ENCODE measurements at places on chromosomes 3 and 15. TPM values are rescaled to one million over a fixed set of nuclear protein-coding genes. Genes with fewer than 3 reads are reported as not detected.

GRCh38 chr3:108190346-108190745 lies 31.9 kb downstream of the IFT57 start:
- DNase-seq, result no peak

DNA sequence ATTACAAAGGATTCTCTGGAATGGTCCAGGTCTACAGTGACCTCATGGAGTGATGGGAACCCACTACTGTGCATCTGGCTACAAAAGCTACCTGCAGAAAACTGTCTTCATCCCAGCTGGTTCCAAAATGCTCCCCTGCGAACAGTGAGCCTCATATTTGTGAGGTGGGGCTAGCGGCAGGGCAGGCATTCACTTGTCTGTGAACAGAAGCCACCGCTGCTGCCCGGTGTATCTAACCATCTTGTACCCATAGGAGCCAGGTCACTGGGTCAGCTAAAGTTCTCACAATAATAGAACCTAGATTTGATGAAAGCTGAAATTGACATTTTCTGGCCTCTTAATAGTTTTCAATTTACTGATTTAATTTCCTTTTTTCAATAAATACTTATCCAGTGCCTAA lies 150.7 kb downstream of the KLF13 start:
- DNase-seq, result no peak

- DNase-seq, result peak; percentile 78
These were observed 58.0 kb downstream of the CMTM8 start for GRCh38 chr3:32296251-32297204.

- no peak for DNase-seq
These were observed 27.6 kb upstream of the LIMD1 start for GRCh38 chr3:45566951-45567411.

DNA sequence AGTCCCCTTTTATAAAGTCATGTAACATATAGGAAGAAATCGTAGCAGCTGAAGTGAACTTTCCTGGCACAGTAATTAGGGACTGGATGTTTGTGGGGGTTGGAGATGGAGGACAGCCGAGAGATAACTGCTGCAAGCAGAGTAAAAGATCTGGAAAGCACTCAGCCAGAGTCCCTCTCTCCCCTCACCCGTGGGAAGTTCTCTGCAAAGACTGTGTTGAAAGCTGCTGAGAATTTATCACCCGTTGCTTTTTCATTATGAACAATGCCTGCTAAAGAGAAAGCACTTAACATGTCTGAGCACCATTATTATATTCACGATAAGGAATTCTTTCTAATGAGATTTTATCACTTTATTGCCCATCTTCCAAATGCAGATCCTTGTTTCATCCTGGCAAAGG lies 248.8 kb downstream of the SHOX2 start:
- DNase-seq, result no peak

GRCh38 chr15:85474700-85475316 lies 94.4 kb downstream of the AKAP13 start:
- no peak for DNase-seq

DNA sequence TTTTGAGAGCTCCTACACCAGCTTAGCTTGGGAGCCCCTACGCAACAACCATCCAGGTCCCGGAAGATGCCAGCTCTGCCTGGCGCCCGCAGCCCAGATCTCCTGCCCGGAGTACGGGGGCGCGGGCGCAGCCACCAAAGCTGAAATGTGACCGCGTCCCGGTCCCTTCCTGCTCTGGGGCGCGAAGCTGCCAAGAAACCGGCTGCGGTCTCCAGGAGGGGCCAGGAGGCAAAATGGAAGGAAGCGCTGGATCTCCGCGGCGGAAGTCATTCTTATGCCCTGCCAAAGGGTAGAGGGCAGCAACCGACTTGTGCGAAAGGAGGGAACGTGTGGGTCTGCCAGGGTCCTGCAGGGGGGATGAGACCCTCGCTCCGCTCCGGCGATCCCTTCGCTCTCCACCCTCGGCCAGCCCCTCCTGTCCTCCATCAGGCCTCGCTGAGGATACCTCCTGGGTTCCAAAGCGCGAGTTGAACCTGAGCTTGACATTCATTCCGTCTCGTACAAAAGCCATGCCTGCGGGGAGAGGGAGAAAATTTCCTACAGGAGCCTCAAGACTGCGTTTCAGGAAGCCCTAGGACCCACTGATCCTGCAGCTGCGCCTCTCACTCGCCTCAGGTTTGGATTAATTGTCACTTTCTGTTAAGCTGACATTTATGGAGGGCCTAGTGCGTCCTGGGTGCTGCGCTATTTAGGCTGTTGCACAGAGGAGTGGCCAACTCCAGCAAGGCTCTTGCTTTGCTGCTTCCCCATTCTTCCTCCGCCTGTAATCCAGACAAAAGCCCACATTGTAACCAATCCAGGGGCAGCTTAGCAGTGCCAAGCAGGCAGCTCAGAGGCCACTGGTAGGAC lies 98.3 kb upstream of the VGLL3 start:
- no peak for DNase-seq

DNA sequence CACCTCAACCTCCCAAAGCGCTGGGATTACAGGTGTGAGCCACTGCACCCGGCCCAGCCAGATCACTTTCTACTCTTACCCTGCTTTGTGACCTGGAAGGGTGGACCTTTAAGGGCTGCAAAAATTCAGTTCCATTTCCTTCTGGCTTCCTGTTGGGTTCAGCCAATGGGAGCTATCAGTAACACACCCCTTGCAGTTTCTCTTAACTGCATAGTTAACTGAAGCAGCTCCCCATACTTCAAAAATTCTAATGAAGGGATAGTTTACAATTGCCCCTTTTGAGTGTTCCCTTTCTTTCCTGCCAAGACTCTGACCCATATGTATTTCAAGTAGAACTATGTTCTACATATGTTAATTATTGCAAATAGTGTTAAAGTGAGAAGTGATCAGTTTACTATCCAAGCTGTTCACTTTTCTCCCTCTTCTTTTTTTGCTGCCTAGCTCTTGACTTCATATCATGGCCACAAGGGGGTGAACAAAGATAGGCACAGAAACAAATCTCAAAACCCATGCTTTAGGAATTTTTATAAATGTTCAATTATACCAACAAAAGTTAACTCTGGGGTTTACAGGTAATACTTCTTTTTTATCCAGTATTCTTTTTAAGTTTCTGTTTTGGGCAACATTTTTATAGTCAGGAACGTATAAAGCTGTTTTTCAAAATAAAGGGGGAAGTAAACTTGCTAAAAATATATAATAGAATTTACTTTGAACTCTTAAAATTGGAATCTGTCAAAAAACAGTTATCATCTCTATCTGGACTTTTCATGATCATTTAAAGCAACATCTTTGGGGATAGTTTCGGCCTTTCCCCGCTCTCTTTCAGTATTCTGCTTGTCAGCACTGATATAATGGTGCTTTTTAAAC lies 8.1 kb downstream of the PGBD4 start:
- no peak for DNase-seq

Gene NAALADL2
- 1.5 TPM for total RNA-seq

Gene LINGO1
- total RNA-seq, result 0.60 TPM

GRCh38 chr3:131747466-131747865 lies 244.7 kb upstream of the MRPL3 start:
- DNase-seq, result no peak

Gene TNFAIP8L3
- total RNA-seq, result 0.07 TPM

- peak; percentile 69 for DNase-seq
These were observed 19.7 kb upstream of the CGNL1 start for GRCh38 chr15:57356636-57357035.

Gene STX19
- total RNA-seq, result not detected

DNA sequence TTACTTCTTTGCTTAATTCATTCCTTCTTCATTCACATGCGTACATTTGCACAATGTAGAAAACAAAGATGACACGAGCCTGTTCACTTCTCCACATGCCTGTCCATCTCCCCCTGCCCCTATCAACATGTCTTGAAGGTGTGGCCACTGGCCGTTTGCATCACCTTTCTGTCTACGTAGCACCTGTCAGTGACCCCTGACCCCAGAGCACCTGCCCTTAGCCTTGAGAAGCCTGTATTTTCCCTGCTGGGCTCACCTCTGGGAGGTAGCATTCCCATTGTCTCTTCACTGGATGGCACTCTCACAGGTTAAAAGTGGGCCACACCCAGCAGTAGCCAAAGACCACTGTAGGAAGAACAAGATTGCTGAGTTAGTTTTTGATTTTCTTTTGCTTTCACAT lies 234.1 kb downstream of the THSD4 start:
- no peak for DNase-seq

DNA sequence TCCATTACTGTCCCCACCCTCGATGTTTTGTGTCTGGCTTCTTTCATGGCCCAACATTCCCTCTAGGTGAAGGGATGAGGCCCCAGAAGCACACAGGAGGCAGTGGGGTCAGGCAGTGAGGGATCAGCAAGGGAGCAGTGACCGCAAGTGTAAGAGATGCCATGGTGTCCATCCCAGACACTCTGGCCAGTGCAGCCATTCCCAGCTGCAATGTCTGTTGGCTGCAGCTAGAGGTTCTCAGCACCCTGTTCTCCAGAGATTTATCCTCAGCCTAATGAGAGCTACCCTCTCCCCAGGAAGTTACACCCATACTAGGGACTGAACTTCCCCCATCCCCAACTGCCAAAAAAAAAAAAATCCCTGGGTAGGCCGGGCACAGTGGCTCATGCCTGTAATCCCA lies 40.2 kb downstream of the TRANK1 start:
- DNase-seq, result peak; percentile 40

DNA sequence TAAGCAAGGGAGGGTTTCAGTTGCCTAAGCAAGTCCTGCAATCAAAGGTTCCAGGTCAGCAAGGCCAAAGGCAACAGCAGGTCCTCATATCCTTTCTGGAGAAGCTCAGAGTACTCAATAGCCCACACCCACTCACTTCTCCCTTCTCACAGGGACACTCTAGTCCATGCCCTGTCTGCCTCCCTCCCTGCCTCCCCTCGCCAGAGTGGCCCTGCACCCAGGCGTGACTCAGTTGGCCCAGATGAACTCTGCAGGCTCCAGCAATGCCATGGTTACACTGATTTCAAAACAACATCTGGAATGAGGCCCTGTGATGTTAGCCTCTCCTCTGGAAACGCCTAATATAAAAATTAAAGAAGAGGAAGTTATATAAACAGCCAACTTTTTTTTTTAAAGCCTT lies 32.9 kb downstream of the IL16 start:
- DNase-seq, result no peak

GRCh38 chr3:126463521-126463920 lies 12.2 kb downstream of the ZXDC start:
- no peak for DNase-seq

GRCh38 chr3:45640724-45641361 lies 46.3 kb downstream of the LIMD1 start:
- DNase-seq, result no peak

GRCh38 chr3:171058873-171059603 lies 32.5 kb upstream of the SLC2A2 start:
- no peak for DNase-seq

Gene POPDC2
- total RNA-seq, result not detected

DNA sequence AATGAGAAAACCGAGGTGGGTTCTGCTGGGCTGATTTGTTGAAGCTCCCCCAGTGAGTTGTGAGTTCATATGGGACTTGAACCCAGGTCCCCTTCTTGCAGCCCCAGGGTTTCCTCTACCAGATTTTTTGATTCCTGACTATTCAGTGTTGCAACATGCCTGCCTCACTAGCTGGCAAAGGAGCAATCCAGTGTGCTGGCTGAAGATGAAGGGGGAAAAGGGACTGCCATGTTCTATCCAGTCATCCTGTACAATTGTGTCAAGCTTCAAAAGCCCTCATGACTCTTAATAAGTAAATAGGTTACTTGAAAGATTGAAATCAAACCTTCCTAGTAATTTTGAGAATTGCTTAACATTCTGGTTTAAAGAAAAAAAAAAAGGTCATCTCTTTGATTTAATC lies 211.5 kb upstream of the TP63 start:
- no peak for DNase-seq

DNA sequence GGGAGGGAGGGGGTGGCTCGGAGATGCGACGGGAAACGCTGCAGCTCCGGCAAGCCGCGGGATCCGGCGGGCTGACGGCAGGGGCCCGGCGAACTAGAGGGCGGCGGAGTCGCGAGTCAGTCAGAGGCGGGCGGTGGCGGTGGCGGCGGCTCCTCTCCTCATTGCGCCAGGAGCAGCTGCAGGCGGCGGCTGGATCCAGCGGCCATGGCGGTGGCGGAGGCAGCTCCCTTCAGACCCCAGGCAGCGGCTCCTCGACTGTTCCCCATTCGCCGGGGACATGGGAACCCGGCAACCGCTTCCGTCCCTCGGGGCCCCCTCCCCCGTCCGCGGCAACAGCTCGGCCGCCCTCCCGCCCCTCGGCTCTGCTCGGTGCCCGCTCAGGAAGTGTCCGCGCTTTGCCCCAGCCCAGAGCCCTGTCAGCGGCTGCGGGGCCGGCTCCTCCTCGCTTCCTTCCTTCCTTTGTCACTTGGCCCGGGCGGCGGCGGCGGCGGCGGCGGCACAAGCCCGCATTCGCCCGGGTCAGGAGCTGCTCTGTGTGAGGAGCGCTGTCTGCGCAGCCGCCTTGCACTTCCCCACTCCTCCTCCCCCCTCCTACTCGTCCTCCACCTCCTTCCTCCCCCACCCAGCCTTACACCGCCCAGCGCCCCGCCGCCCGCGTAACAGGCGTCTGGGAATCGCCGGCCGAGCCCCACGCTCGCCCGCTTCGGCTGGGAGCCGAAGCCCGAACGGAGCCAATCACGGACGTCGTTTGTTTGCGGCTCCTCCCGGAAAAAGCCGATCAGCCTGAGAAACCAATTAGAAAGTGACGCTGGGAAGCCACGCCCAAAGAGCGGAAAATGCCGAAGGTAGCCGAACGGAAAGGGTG lies at the start of gene GSK3B:
GSK3B (minus strand) TSS at position 537 of the 865 bp plus-strand sequence. CDS start 1,013 bp downstream, outside the sequence.
- peak; percentile 54 for DNase-seq

DNA sequence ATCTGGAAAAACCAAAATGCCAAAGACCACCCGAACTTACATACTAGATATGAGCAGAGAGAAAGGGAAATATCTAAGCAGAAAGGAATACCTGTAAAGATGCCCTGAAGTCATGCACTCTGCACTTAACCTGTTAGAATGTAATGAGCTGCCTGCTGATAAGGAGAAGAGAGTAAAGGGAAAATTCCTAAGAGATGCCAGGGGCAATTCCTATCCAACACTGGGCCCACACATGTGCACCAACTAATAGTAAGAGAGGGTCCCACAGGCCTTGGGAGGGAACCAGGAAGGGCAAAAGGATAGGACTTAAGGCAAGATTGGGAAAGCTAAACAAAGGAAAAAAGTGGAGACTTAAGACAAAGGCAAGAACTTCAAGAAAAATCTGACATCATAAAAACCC lies 189.5 kb downstream of the NSUN3 start:
- DNase-seq, result no peak

DNA sequence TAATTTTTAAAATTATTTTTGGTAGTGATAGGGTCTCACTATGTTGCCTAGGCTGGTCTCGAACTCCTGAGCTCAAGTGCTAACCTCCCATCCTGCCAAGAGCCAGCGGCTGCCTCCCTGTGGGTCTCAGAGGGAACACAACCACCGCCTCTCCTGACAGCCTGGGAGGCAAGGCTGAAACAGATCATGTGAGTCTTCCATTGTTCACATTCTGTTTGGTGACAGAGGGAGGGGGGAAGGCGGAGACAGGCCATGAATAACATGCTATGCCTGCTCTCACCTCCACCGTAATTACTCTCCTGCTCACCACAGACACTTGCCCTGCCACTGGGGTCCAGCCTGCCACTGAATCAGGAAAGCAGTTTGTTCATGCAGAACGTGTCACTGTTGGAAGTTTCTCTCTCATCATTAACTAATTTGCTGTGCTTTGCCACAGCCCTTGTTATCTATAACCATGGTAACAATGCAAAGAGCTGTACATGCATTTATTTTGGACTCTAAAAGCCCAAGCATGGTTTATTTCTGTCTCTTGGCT lies 78.4 kb upstream of the RASGRF1 start:
- peak; percentile 64 for DNase-seq

Gene GOLGA8S
- not detected for total RNA-seq

GRCh38 chr3:138692152-138692551 lies 83.6 kb downstream of the FAIM start:
- DNase-seq, result no peak

GRCh38 chr3:174815750-174816149 lies 43.4 kb upstream of the NAALADL2 start:
- no peak for DNase-seq
